Activated T-helper 2 cell treated with anti-CD3 and anti-CD28 coated beads, Interferon-gamma antibody, Interleukin-2, Interleukin-4, amounts not matched to agents 10 μg/mL and 5 μg/mL and 100 μg/mL, durations not matched to agents 14 hours and 24 hours and 36 hours (primary cell): ENCODE measurements at places on chromosomes 3 and 15.

GRCh38 chr3:187725653-187726370 is 19.5 kb downstream of the BCL6 start:
- H3K4me3 ChIP-seq = no peak overlapping the region
- H3K27ac ChIP-seq = no peak overlapping the region
- DNase-seq = no peak
- no peaks in the 10 kb centered on the region for H3K27me3 ChIP-seq
- peaks cover 80% of the 10 kb centered on the region for H3K36me3 ChIP-seq
- no peaks in the 10 kb centered on the region for H3K4me1 ChIP-seq

GRCh38 chr3:157830556-157831236 is 275.5 kb downstream of the SHOX2 start:
- no peaks in the 10 kb centered on the region for H3K4me1 ChIP-seq
- H3K27me3 ChIP-seq = no peaks in the 10 kb centered on the region
- no peak overlapping the region for H3K4me3 ChIP-seq
- H3K27ac ChIP-seq = no peak overlapping the region

DNA sequence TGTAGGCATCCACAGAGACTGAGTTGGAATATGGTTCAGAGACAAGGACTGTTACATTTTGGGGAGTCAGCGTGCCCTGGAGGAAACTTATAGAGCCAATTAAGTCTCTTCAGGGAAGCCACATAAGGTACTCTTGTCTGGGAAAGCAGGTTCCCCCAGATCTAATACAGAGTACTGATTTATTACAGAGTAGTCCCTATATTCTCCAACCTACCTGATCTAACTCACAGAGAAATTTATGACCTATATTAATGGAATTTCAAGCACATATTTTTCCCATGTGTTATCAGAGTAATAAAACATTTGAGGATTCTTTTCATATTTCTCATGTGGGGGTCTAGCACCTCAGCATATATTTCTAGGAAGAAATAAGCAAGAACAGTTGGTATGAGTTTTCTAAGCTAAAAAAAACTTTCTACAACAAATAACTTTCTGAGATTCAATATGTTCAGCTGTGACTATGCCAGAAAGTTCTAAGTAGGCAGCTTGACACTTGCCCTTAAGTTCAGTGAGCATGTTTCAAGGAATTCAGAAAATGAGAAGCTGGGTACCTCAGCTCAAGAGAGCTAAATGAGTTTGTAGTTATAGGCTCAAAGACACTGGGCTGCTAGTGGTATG is 75.3 kb upstream of the COL8A1 start:
- H3K36me3 ChIP-seq = no peaks in the 10 kb centered on the region
- H3K4me1 ChIP-seq = no peaks in the 10 kb centered on the region
- no peaks in the 10 kb centered on the region for H3K27me3 ChIP-seq
- H3K4me3 ChIP-seq = no peak overlapping the region

GRCh38 chr3:179147514-179147872 is 664 bp upstream of the PIK3CA start:
- no peak overlapping the region for H3K4me3 ChIP-seq
- H3K27ac ChIP-seq = no peak overlapping the region
- peaks cover 26% of the 10 kb centered on the region for H3K27me3 ChIP-seq

GRCh38 chr3:100765437-100765975 is 56.2 kb downstream of the TFG start:
- H3K4me1 ChIP-seq = peaks cover 13% of the 10 kb centered on the region

DNA sequence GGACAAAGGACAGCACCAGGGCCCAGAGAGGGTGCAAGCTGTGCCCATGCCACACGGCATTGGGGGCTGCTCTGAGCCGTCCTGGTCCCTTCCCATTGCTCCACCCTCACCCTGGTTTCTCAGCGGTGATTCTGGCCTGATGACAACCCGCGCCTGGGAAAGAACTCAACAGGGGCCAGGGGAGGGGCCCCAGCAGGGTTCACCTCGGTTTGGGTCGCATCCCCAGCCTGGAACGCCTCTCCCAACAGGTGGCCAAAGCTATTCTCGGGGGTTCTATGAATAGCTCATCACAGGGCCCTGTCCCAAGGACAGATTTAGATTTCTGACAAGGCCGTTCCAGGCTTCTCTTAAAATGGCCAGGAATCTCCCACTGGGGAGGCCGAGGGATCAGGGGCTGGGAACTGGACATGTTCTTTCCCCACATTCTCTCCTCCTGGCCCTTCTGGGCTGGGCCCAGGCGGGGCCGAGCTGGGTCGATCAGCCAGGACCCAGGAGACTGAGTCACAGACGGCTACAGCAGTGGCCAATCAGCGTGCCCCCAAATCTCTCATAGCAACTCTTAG is 17.9 kb downstream of the GRIP2 start:
- no peaks in the 10 kb centered on the region for H3K4me1 ChIP-seq
- DNase-seq = no peak
- no peak overlapping the region for H3K27ac ChIP-seq
- H3K4me3 ChIP-seq = no peak overlapping the region

DNA sequence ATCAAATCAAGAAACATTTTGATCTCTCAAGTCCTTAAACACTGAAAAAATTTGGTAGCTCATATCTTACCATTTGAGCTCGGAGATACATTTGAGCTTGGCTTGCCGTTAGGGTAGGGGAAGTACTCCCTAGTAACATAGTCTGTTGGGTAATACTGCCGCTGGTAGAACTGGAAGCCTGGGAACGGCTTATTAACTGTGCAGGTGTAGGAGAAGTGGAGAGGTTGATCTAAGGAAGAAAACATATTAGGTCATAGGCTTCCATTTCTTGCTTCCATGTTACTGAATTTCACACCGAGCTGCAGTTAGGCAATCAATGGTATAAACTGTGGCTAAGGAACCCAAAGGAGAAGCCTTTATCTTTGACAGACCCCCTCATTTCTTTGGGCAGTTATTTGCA is 32.5 kb downstream of the PHC3 start:
- H3K36me3 ChIP-seq = peaks cover 46% of the 10 kb centered on the region
- H3K27me3 ChIP-seq = no peaks in the 10 kb centered on the region
- no peak overlapping the region for H3K4me3 ChIP-seq
- no peak overlapping the region for H3K27ac ChIP-seq
- DNase-seq = no peak

- H3K27ac ChIP-seq = no peak overlapping the region
- peaks cover 6% of the 10 kb centered on the region for H3K27me3 ChIP-seq
- DNase-seq = peak; percentile 31
- H3K4me1 ChIP-seq = no peaks in the 10 kb centered on the region
- H3K36me3 ChIP-seq = no peaks in the 10 kb centered on the region
Measured at GRCh38 chr3:11060500-11061251, 68.1 kb downstream of the SLC6A1 start.

GRCh38 chr15:60371175-60372051 is 26.4 kb downstream of the ANXA2 start:
- peaks cover 29% of the 10 kb centered on the region for H3K4me1 ChIP-seq
- peak overlapping the region; percentile 93 for H3K27ac ChIP-seq
- H3K27me3 ChIP-seq = no peaks in the 10 kb centered on the region

GRCh38 chr3:139561255-139561817 is 21.8 kb upstream of the RBP1 start:
- H3K27me3 ChIP-seq = no peaks in the 10 kb centered on the region
- no peak for DNase-seq
- H3K4me3 ChIP-seq = no peak overlapping the region
- H3K4me1 ChIP-seq = no peaks in the 10 kb centered on the region
- no peaks in the 10 kb centered on the region for H3K36me3 ChIP-seq
- no peak overlapping the region for H3K27ac ChIP-seq

GRCh38 chr15:81255958-81256320 is 59.3 kb downstream of the IL16 start:
- H3K4me3 ChIP-seq = no peak overlapping the region
- no peaks in the 10 kb centered on the region for H3K36me3 ChIP-seq
- H3K4me1 ChIP-seq = no peaks in the 10 kb centered on the region
- H3K27ac ChIP-seq = no peak overlapping the region
- DNase-seq = no peak
- H3K27me3 ChIP-seq = peaks cover 14% of the 10 kb centered on the region

DNA sequence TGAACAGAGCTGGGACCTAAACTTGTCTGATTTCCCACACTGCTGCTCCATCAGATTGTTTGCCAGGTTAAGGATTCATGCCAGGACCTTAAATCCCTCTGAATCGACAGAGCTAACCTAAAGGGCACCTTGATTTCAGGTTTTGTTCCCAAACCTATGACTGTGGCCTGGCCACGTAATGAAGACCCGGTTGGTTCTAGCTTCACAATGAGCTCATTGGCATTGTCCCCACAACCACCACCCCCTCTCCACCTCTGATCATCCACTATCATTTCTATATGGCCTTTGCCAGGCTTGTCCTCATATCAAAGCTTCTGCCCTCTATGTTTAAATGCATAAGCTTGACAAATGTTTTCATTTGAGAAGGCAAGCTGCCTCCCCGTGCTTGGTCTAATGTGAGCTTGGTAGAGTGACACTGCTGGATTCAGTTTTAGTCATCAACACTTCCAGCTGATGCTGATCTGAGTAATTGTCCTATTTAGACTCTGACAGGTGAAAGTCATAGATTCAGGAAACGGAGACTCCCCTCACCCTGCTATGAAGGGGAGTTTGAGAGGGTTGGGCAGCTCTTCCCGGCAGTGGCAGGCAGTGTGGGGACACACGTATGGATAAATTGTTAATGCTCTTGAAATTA is 407.1 kb upstream of the CFAP20DC start:
- no peaks in the 10 kb centered on the region for H3K27me3 ChIP-seq
- H3K36me3 ChIP-seq = peaks cover 11% of the 10 kb centered on the region
- H3K4me3 ChIP-seq = no peak overlapping the region
- no peak overlapping the region for H3K27ac ChIP-seq
- DNase-seq = peak; percentile 18

GRCh38 chr15:63176302-63176701 is 13.1 kb upstream of the RAB8B start:
- no peak overlapping the region for H3K27ac ChIP-seq
- no peaks in the 10 kb centered on the region for H3K27me3 ChIP-seq
- DNase-seq = no peak
- peaks cover 12% of the 10 kb centered on the region for H3K4me1 ChIP-seq
- no peaks in the 10 kb centered on the region for H3K36me3 ChIP-seq
- H3K4me3 ChIP-seq = no peak overlapping the region

- H3K4me1 ChIP-seq = peaks cover 23% of the 10 kb centered on the region
- no peak for DNase-seq
- H3K27me3 ChIP-seq = no peaks in the 10 kb centered on the region
Measured at GRCh38 chr3:105676621-105677300, 192.1 kb downstream of the CBLB start.

DNA sequence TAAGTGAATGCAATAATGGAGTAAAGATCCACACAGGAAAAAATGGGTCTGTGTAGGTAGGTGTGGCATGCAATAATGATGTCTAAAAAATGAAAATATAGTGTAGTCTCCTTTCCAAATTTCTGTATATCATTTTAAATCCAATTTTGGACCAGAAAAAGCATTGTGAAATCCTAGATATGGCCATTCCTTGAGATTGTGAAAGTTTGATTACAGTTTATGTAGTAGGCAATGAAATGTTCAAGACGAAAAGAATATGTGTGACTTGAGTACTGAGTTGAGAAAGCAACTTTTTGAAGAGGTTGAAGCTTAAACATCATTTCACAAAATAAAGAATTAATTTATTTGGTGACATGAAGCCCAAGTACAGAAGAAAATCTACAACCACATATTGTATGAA is 698.7 kb downstream of the EPHA3 start:
- no peaks in the 10 kb centered on the region for H3K4me1 ChIP-seq
- no peaks in the 10 kb centered on the region for H3K36me3 ChIP-seq
- no peak for DNase-seq

- H3K36me3 ChIP-seq = no peaks in the 10 kb centered on the region
- H3K27ac ChIP-seq = no peak overlapping the region
- H3K27me3 ChIP-seq = peaks cover 4% of the 10 kb centered on the region
- DNase-seq = no peak
- peaks cover 9% of the 10 kb centered on the region for H3K4me1 ChIP-seq
Measured at GRCh38 chr3:28907616-28908015, 373.3 kb upstream of the RBMS3 start.

GRCh38 chr3:45593708-45594601 is 596 bp upstream of the LIMD1 start:
- peak overlapping the region; percentile 84 for H3K27ac ChIP-seq
- H3K27me3 ChIP-seq = peaks cover 6% of the 10 kb centered on the region
- peak overlapping the region; percentile 92 for H3K4me3 ChIP-seq
- H3K4me1 ChIP-seq = peaks cover 49% of the 10 kb centered on the region
- peak; percentile 74 for DNase-seq

DNA sequence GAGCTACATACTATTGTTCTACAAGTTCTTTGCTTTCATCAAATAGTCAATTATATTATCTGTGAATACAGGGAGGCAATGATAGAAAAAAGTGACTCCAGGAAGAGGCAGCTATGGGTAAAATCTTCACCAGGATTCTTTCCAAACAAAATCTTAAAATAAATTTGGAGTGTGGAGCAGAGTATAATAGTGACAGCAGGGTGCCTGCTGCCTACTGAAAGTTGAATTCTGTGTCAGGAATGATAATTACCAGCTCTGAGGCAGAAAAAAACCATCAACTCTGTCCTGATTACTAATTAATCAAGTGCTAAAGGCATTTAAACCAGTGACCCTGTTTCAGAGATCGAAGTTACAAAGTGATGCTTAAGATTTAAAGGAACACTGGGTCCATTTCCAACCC is 148.0 kb downstream of the DIPK2A start:
- H3K27me3 ChIP-seq = no peaks in the 10 kb centered on the region
- H3K36me3 ChIP-seq = no peaks in the 10 kb centered on the region
- DNase-seq = no peak
- H3K4me1 ChIP-seq = no peaks in the 10 kb centered on the region
- H3K27ac ChIP-seq = no peak overlapping the region

DNA sequence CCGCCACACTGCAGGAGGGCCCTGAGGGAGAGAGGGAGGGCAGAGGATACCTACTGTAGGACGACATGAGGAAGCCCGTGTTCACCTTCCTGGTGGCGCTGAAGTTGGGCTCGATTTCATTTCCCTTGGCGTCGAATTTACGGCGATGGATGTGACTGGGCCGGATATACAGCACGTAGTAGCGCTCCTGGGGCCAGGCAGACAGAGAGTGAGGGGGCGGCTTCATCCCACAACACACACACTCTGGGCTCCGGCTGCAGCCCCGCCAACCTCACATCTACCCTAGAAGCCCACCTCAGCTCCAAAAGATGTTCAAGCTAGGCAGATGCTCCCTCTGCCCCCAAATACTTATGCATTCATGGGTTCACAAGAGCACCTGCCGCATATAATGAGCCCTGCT is 4.5 kb downstream of the ARPIN start:
- no peaks in the 10 kb centered on the region for H3K36me3 ChIP-seq
- no peak for DNase-seq
- H3K4me3 ChIP-seq = no peak overlapping the region
- H3K4me1 ChIP-seq = no peaks in the 10 kb centered on the region

DNA sequence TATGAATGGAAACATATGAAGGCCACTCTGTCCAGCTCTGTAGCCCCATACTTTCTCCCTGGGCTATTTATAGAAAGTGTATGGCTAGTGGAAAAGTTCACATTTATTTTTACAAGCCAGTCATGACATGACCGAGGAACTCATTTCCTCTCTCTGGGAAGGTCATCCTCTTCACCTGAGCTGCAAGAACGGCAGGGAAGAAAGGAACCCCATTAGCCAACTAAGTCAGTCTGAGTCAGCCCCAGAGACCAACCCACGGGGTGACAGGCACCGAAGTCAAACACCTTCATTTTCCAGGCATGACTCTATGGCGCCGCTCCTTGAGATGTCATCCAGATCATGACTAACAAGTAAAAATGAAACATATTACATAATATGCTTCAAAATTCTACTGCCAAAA is 4.8 kb downstream of the PAQR9 start:
- no peak for DNase-seq
- H3K4me1 ChIP-seq = peaks cover 5% of the 10 kb centered on the region
- no peak overlapping the region for H3K27ac ChIP-seq
- H3K27me3 ChIP-seq = peaks cover 64% of the 10 kb centered on the region

- H3K27me3 ChIP-seq = no peaks in the 10 kb centered on the region
- H3K36me3 ChIP-seq = no peaks in the 10 kb centered on the region
- H3K4me3 ChIP-seq = no peak within 1 kb of the TSS
- no peak within 1 kb of the TSS for H3K27ac ChIP-seq
- H3K4me1 ChIP-seq = no peaks in the 10 kb centered on the region
Measured at GRCh38 chr15:71810256-71811035, at the start of gene NR2E3. TSS of gene NR2E3 (plus strand) at chr15:71810554. CDS start at chr15:71810744, 190 bp downstream.
